OCI-LY7 (cell line): ENCODE measurements at places on chromosomes 1 and 21. TPM values are rescaled to one million over a fixed set of nuclear protein-coding genes. Genes with fewer than 3 reads are reported as not detected.
A peak's percentile ranks its signal among the peaks of the same experiment; 100 is the strongest.

PDPN gene
- total RNA-seq, result not detected in 2 replicates

KIF21B gene
- 65.7 and 72.5 TPM in 2 replicates for total RNA-seq

ZNF672 gene
- total RNA-seq, result 50.0 and 52.7 TPM in 2 replicates

ALPL gene
- not detected in 2 replicates for total RNA-seq

ORC1 gene
- total RNA-seq, result 39.0 and 40.4 TPM in 2 replicates

CTSK gene
- total RNA-seq, result 1.8 and 2.1 TPM in 2 replicates

DNA sequence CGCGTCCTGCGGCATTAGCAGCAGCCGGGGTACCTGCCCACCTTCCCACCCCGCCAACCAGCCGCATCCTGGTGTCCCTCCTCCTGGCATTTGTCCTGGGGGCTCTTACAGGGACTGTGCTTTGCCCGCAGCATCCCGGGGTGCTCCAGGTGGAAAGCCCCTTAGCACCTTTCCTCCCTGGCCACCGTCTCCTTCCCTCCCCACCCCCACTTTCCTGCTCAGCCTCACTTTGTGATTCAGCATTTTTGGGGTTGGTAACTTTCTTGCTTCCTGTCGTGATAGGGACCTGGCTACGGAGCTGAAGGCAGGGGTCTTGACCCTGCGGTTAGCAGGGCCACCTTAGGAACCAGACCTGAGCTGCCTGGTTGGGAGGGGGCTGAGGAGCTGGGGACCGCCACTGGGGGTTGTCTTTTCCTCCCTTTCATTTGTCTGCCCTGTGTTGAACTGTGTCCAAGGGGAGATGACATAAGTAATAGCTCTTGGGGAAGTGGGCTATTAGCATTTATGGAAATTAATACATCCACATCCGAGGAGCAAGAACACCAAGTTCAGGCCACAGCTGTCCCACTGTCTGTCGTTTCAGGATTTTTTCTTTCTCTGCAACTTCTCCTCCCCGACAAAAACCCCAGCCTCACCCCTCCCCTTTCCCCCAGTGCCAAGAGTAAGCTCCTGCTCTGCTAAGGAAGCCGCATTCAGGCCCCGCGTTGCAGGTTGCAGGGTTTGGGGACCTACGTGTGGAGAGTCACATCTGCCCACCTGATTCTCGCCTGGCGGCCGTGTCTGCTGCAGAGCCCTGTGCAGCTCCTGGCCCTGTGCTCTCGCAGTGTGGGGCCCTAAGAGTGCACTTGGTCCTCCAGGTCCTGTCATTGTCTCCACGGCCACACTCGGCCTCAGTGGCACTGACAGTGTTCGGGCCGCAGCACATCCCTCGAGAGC lies 1.6 kb upstream of the NPHP4 start:
- DNase-seq, result peak; percentile 37

- no peak for DNase-seq
These were observed 6.1 kb upstream of the DDX20 start for GRCh38 chr1:111749628-111750027.

DNA sequence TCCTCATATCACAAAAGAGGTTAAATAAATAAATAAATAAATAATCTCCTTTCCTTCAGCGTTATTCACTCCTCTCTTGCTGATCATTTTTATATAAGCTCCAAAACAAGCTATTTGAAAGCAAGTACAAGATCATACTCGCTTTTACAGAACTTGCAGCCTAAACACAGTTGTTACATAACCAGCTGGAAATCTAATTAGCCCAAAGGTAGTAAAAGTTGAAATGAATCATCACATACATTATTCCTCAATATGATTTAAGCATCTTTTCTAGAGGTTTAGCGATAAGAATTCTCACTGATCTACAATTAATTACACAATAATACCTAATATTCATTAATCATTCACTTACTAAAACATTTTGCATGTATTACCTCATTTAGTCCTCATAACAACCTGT lies 160.2 kb downstream of the COP1 start:
- DNase-seq, result no peak

DNA sequence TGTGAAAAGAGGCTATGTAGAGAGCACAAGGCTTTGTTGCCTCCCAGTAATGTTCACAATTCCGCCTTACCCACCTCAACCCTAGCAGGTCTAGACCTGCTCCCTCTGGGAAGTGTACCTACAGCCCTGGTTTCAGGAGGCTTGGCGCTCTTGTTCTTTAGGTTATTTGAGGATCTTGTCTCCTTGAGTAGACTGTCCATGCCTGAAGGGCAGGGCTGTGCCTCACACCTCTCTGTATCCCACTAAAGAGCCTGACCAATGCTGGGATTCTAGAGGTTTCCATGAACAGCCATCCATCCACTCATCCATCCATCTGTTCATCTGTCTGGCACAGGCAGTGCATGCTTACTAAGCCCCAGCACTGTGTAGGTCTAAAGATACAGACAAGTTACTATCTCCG lies 1.0 kb downstream of the RAB7B start:
- DNase-seq, result no peak

- no peak for DNase-seq
These were observed 16.4 kb upstream of the KANK4 start for GRCh38 chr1:62335656-62336055.

DNA sequence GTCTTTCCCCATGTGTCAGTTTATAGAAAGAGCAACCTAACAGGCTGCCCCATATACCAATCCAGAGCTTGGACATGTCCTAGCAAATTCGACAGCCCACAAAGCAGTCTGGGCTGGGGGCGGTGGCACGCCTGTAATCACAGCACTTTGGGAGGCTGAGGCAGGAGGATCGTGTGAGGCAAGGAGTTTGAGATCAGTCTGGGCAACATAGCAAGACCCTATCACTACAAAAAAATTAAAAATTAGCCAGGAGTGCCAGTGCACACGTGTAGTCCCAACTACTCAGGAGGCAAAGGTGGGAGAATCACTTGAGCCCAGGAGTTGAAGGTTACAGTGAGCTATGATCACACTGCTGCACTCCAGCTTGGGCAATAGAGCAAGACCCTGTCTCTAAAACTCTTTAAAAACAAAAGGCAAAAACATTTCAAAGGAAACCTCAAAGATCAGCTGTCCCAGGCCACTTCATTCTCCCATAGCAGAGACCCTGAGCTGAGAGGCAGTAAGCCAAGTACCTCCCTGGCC lies 54.4 kb downstream of the SETD4 start:
- no peak for DNase-seq

- no peak for DNase-seq
These were observed 13.3 kb upstream of the SAMD11 start for GRCh38 chr1:910311-910880.

GRCh38 chr21:38929142-38929541 lies 123.4 kb downstream of the ETS2 start:
- no peak for DNase-seq

DNA sequence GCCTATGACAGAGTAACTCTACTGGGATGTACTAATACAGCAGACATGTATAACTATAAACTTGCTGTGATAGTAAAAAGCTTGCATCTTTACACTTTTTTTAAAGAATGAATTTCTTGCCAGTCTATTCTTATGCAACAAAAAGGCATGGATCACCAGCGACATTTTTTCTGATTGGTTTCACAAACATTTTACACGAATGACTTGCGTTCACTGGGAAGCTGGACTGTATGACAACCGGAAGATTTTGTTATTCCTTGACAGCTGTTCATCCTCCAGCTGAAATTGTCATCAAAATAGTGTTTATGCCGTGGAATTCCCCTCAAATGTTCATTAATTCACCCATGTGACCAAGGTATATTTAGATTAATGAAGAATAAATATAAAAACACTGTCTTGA lies 131.0 kb downstream of the XPR1 start:
- DNase-seq, result no peak

DNA sequence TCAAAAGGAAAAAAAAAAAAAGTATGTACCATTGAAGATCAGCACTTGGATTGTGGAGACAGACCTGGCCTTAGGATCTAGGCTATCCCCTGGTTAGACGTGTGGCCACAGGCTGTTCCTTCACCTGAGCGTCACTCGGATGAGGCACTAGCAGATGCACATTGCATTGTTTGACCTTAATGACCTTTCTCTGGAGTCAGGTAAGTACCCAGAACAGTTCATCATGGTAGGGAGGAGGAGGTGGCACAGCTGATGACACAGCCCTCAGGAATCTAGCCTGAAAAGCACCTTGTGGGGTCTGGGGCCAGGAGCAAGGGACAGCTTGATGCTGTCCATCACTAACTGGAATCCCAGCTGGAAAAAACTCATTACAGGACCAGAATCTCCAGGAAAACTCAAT lies 21.2 kb downstream of the NECAP2 start:
- DNase-seq, result no peak

GRCh38 chr1:110135666-110136065 lies 14.6 kb upstream of the SLC6A17 start:
- DNase-seq, result no peak

- no peak for DNase-seq
These were observed 95.1 kb upstream of the ATP1A1 start for GRCh38 chr1:116277840-116278540.

GRCh38 chr1:42844592-42845140 lies 1.7 kb upstream of the ZNF691 start:
- no peak for DNase-seq

DNA sequence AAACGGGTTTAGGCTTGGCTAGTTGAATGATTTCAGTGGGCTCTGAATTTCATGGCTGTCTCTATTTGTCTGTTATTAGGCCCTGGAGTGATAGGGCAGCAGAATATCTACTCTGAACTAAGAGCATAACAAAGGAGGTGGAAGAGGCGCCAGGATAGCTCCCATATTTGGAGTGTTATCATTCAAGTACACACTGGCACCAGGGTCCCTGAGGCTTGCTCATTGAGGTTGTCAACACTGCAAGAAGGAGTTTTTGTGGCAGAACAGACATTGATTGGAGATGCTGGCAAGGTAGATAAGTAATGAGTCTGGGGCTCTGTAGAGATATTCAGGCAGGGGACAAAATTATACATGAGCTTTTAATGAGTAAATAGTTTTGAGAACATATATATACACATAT lies 1748.4 kb downstream of the MRPL39 start:
- no peak for DNase-seq

GRCh38 chr1:175118375-175119367 lies 51.0 kb downstream of the TNN start:
- DNase-seq, result no peak

DNA sequence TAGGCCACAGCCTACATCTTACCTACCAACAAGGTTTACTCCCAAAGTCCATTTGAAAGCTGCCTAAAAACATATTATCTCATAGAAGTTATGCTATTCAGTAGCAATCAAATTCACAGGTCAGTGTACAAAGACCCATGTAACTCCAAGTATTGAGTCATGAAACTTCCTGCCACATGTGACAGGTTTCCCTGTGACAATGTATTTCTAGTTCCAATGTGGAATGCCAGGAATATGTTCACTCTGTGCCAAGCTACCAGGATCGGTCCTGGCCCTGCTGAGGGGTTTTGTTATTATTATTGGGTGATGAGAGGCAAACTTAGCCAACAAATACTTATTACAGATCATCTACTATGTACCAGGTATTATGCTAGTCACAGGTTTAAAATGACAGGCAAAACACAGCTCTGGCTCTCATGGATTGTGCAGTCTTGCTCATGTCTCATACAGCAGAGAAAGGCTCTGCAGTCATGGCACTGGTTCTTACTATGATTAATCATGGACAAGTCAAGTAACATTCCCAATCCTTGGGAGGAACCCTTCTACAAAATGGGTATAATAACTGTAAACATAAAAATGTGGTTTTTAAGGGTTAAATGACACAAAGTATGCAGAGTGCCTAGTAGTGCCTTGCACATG lies 22.5 kb downstream of the DPH5 start:
- DNase-seq, result no peak

- DNase-seq, result no peak
These were observed 3.9 kb upstream of the CLSTN1 start for GRCh38 chr1:9827558-9828185.

GRCh38 chr1:15323351-15323988 lies 76.4 kb downstream of the FHAD1 start:
- peak; percentile 69 for DNase-seq

DNA sequence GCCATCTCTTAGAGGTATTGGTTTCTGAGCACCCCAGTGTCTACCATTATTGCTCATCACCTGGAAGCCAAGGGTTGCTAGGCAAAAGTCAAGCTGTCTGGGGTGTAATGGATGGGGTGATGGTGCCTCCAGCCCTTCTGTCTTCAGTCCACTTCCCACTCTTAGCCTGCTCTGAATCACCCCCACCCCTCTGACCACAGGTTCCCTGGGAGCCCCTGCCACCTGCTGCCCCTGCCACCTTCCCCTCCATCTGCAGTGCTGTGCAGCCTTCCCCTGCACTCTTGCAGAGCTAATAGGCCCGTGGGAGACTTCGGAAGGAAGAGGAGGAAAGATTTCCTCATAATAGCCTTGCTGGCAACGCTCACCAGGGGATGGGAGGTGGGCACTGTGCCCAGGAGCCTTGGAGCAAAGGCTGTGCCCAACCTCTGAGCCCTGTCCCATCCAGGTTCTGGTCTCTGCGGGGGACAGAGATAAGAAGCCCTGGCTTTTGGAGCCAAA lies 35.5 kb downstream of the CAPN2 start:
- DNase-seq, result no peak

DNA sequence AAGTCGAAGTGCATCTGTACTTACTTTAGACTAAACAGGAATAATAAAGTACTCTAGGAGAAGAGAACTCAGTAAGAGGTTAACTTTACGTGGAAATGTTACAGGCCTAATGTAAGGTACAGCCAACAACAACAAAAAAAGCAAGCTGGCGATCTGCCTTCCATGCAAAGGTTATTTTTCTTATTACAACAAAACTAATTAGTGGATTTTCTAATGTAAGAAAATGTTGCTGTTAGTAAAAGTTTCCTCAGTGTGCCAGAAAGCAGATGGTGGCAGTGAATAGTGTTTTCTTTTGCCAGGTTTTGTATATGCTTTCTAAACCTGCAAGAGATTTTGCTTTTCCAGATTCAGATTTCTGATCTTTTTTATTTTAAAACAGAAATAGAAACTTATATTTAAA lies 179.2 kb downstream of the NFIA start:
- DNase-seq, result no peak
